Brain (organoid and tissue), 16 donors: ENCODE measurements at places on chromosomes 3 and 15. TPM values are rescaled to one million over a fixed set of nuclear protein-coding genes. Genes with fewer than 3 reads are reported as not detected.

Gene FOXL2
- polyA plus RNA-seq, result not detected

Gene P3H2
- polyA plus RNA-seq, result 1.0 TPM

Gene SENP8
- polyA plus RNA-seq, result 1.9 TPM

Gene SAMD7
- polyA plus RNA-seq, result not detected

Gene ANKRD34C
- polyA plus RNA-seq, result 0.20 TPM

Gene SPTBN5
- polyA plus RNA-seq, result 0.12 TPM

Gene ANAPC13
- polyA plus RNA-seq, result 81.3 TPM

Gene RPP25
- polyA plus RNA-seq, result 9.4 TPM

Gene ARID3B
- polyA plus RNA-seq, result 4.1 TPM

Gene RLBP1
- polyA plus RNA-seq, result 1.1 TPM

Gene SYNPR
- polyA plus RNA-seq, result 8.1 TPM

Gene ADAMTS17
- 7.1 TPM for polyA plus RNA-seq

Gene MOBP
- polyA plus RNA-seq, result 204 TPM

Gene CACNA2D3
- polyA plus RNA-seq, result 3.7 TPM

Gene LRRC31
- not detected for polyA plus RNA-seq

Gene SOX14
- polyA plus RNA-seq, result 0.15 TPM

Gene SLC49A4
- 8.2 TPM for polyA plus RNA-seq
